Ascending aorta (tissue), 2 donors: ENCODE measurements at places on chromosomes 4 and X.

- no peak for DNase-seq
Observed at GRCh38 chr4:65353098-65353497, 317.2 kb downstream of the EPHA5 start.

DNA sequence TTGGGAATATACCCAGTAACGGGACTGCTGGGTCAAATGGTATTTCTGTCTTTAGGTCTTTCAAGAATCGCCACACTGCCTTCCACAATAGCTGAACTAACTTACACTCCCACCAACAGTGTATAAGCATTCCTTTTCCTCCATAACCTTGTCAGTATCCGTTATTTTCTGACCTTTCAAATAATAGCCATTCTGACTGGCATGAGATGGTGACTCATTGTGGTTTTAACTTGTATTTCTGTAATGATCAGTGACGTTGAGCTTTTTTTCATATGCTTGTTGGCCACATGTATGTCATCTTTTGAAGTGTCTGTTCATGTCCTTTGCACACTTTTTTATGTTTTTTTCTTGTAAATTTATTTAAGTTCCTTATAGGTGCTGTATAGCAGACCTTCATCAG, 81.2 kb downstream of the ADAM29 start:
- DNase-seq = no peak

DNA sequence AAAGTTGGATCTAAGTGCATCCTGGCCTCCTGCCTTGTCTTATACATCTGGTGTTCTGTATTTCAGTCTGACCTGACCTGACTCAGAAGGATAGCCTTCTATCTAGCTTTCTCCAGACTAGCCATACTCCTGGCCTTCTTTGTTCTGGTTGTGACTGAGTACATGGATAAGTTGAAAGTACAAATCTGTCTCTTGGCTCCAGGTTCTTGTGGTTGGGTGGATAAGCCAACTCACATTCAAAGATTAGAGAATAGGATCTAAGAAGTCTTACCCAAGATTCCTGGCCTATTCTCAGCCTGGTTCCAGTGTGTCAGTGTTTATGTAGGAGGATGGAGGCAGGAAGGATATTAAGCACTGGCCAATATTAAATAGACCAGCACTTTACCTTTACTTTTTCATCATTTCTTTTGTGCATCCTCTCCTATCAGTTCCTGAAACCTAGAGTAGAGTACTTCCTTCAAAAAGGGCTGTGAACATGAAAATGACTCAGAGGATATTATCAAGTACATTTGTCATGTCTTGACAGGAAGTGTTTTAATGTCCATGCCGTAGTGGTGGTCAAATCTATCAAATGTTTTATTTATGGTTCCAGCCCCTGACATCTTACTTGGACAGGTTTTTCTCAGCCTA, 123.5 kb downstream of the IL15 start:
- DNase-seq = no peak

DNA sequence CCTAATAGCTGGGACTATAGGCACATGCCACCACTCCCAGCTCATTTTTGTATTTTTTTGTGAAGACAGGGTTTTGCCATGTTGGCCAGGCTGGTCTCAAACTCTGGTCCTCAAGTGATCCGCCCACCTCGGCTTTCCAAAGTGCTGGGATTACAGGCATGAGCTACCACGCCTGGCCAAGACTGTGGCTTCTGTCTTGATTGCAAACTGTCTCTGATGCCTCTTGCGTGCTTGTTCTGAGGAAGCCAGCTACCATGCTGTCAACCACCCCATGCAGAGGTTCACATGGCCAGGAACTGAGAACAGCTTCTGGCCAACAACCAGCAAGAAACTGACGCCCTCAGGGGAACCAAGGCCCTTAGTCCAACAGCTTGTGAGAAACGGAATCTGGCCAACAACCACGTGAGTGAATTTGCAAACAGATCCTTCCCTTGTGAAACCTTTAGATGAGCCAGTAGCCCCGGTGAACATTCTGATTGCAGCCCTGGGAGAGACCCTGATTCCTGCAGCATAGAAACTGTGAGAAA, 71.2 kb downstream of the SUPT20HL2 start:
- DNase-seq = peak; percentile 76

DNA sequence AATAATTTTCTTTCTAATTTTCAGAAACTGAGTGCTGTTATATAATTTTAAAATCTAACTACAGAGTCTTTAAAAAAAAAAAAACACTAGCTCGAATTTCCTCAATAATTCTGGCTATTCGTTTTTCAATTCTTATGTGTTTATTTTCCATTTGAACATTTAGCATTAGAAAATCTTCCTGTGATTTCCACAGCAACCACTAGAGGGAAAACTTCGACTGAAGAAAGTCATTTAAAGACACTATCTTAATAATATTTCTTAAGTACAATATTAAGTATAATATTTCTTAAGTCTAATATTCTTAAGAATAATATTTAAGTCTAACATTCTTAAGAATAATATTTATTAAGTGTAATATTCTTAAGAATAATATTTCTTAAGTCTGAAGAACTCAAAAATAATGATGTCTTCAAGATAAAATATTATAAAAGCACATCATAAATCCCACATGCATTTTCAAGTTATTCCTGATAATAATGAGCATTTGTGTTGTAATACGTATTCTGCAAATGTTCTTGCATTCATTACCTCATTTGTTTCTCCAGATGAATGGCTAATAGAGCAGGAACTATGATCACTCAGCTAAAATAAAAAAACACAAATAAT, 118.4 kb upstream of the WDR17 start:
- DNase-seq = no peak

- no peak for DNase-seq
Observed at GRCh38 chr4:92406488-92406887, 102.7 kb downstream of the GRID2 start.

DNA sequence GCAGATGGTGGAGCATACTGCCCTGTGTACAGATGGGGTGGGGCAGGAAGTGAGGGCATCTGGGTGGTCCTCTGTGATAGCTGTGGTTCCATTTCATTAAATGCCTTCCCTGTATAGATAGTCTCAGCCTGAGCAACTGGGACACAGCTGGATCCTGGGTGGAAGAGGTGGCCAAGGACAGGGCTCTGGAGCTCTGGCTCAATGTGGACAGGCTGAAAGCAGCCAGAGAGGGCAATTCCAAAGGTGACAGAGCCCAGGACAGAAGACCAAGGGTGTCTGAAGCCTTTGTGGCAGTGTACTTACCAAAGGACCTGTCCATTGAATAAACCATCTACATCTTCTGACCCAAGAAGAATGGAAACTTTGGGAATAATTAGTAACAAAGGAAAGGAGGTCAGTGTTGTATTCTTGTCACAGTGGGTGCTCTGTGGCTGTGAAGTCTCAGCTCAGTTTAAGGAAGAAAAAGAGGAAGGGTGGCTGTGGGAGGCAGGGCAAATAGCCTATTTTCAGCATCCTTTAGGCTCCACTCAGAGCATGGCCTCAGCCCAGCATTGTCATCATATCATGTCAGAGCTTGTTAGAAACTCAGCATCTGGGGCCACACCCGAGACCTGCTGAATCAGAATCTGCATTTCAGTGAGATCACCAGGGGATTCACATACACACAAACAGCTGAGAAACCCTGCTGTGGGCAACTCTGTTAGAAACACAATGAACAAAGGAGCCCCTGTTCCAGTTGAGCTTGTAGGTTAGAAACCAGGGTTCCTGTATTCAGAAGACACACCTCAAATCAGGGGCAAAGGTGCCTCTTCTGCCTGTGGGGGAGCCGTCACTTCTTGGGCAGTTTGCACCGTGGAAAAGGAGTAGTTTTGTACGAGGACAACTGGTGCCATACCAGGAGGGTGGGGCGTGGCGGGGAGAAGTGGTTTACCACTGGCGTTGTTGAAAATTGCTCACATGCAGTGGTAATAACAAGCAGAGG, 168.6 kb downstream of the PTTG2 start:
- no peak for DNase-seq

- no peak for DNase-seq
Observed at GRCh38 chrX:91039777-91040176, 394.9 kb upstream of the PABPC5 start.

DNA sequence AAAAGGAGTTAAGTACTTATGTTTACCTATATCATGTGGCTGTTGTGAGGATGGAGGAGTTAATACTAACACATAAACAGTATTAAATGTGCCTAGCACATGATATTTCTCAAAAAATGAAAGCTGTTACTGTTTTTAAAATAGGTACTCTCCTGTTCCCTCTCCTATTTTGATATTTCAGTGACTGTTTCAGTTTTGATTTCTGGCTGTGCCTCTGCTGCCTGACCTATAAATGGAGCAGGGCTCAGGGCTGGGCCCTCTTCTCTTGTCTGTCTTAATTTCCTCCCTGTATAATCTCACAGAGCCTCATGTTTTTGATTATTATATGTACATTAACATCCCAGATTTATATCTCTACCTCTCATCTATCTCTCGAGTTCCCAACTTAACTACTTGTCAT, 93.3 kb downstream of the UGT8 start:
- DNase-seq = no peak

DNA sequence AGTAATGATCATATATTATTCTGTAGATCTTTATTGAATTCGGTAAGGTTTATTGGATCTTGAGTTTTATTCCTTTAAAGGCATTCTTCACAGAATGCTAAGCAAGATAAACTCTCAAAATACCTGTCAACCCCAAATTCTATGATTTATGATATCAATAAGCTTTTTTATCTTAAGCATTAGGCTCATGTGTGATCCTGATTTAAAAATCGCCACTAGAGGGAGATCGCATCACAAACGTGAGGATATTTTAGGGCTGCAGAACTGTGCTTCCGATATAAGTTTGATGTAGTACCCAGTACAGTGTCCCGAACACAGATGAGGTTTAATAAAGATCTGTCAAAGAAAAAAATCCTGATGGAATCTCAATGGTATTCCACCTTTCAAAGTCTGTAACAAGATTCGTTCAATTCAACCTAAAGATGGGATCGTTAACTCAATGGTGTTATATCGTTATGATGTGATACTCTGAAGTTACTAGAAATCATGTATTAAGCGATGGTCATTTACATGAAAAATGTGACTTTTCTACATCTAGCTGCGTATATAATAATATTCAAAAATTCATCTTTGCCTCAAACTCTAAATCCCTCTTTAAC, 169.0 kb downstream of the CORIN start:
- DNase-seq = no peak

DNA sequence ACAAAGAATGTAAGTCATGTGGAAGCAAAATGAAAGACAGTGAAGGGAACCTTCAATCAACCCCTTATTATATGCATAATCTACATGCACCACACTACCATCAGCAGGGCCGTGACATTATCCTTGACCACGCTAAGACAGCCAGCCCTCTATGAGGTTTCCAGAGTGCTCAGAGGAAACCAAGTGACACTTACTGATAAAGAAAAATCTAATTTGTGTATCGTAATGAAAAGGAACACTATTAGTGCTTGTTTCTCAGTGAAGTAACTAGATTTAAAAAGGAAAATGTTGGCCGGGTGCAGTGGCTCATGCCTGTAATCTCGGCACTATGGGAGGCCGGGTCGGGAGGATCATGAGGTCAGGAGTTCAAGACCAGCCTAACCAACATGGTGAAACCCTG, 56.4 kb downstream of the ABCG2 start:
- DNase-seq = no peak

- no peak for DNase-seq
Observed at GRCh38 chr4:88989990-88990389, 67.0 kb downstream of the FAM13A start.

DNA sequence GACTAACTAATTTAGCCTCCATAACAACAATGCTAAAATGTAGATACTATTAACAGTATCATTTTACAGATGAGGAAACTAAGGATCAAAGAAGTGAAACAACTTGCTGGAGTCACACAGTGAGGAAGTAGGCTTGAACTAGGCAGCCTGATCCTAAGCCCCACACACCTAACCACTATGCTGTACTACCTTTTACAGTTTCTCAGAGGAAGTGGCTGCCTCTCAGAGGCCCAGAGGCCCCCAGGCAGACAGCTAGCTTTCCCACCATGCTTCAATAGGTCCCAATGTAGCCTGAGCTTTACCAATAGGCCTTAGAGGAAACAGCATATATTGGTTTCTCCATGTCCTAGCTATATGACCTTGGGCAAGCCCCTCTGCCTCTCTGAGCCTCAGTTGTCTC, 69.4 kb upstream of the PJA1 start:
- no peak for DNase-seq

DNA sequence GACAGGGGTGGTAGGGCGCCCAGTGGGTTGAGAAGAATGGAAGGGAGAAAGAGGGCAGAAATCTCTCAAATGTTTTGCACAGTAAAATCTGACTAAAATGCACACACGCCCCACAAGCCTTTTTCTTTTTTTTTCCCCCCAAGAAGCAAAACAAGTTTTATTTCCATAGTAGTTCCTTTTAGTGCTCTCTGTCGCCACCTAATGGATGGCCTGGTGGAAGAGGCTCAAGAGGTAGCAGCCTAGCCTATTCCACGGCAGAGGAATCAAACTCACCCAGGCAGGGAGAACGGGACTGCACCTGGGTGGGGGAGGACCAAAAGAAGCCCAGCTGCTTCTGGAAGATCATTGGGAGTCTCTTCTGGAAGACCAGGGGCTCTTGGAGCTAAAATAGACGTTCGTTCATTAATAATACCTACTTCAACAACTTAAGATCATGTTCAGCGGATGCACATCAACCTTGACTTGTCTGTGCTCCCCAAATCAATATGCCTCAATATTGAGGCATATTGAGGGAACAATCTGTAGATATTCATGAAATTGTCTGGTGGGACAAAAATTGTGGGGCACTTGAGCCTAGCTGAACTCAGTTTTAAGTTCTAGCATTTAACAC, 31.6 kb upstream of the IRAK1 start:
- DNase-seq = peak; percentile 27
